ENCODE measurements at places on chromosomes 3 and 15. TPM values are rescaled to one million over a fixed set of nuclear protein-coding genes. Genes with fewer than 3 reads are reported as not detected.

SLC9C1 gene
- total RNA-seq: 0.69 TPM

EFCAB12 gene
- total RNA-seq: 0.38 TPM

LDHAL6B gene
- not detected for total RNA-seq

ZPLD1 gene
- total RNA-seq: 0.17 TPM

ST8SIA2 gene
- 0.03 TPM for total RNA-seq

SRGAP3 gene
- total RNA-seq: 1.4 TPM

ACKR2 gene
- 2.4 TPM for total RNA-seq

PPM1L gene
- 24.0 TPM for total RNA-seq

PLSCR2 gene
- total RNA-seq: not detected

CNTN6 gene
- total RNA-seq: 0.44 TPM

STRIT1 gene
- not detected for total RNA-seq

KCNAB1 gene
- total RNA-seq: 2.0 TPM

MKRN2OS gene
- not detected for total RNA-seq

HMCES gene
- total RNA-seq: 53.2 TPM

CHRD gene
- total RNA-seq: 10.8 TPM

CCR2 gene
- total RNA-seq: 1.2 TPM

EFHB gene
- total RNA-seq: 0.26 TPM

BNC1 gene
- 1.4 TPM for total RNA-seq

TPRG1 gene
- total RNA-seq: 5.2 TPM

PDZRN3 gene
- total RNA-seq: 70.1 TPM

DZIP1L gene
- total RNA-seq: 3.8 TPM

CSTA gene
- 3.9 TPM for total RNA-seq

CCDC71 gene
- total RNA-seq: 13.9 TPM

TRPC1 gene
- 18.6 TPM for total RNA-seq

CCDC54 gene
- not detected for total RNA-seq

CERS3 gene
- total RNA-seq: 0.48 TPM

GOLGA8J gene
- 0.32 TPM for total RNA-seq

Data from right cardiac atrium (tissue), 5 donors.